ENCODE measurements at places on chromosomes 3 and 15.

- peak; percentile 54 for DNase-seq
Observed at GRCh38 chr15:48330855-48331795, at the start of gene DUT. Gene DUT, plus strand, starts transcription at chr15:48331429. Its CDS starts 87 bp downstream, at chr15:48331516.

DNA sequence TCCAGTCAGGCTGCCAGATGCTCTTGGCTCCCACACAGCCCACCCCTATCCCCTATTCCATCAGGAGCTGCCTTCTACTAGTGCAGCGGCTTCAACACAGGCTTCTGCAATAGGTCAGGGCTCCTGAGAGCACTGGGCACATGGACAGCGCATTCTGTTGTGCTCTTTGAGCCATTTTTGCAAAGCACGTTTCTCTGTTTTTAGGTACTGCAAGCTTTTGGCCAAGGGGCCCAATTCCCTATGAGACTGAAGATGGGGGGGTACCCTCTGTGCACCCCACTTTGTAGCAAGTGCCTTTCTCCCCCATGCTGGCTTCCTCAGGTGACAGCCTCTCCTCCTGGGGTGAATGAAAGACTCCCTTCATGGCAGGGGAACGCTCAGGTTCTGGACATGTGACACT, 31.2 kb downstream of the CHDH start:
- no peak for DNase-seq

DNA sequence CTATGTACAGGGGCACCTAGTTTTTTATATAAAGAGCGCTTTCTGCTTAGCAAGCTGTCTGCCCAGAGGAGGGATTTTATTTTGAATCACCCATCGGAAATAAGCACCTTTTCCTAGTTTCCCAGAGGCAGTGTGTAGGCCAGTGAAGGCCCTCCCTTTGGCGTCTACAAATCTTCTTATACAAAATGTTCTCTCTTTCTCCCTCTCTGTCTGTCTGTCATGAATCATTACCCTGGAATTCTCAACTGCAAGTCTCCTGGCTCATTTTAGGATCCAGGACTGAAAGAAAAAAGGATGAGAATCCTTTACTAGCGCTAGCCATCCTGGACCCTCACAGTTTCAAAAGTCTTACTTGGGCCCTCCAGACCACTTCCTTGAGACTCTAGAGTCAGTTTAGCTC, 728.1 kb downstream of the OTOL1 start:
- DNase-seq = no peak

GRCh38 chr3:50154476-50154839, 666 bp upstream of the SEMA3F start:
- no peak for DNase-seq

GRCh38 chr3:54120657-54121413, 1.5 kb upstream of the CACNA2D3 start:
- no peak for DNase-seq

All from omental fat pad (tissue), 4 donors.